ENCODE measurements at places on chromosomes 11 and 22.

- DNase-seq, result no peak
Measured at GRCh38 chr22:21673534-21674321, 7.9 kb downstream of the PPIL2 start.

DNA sequence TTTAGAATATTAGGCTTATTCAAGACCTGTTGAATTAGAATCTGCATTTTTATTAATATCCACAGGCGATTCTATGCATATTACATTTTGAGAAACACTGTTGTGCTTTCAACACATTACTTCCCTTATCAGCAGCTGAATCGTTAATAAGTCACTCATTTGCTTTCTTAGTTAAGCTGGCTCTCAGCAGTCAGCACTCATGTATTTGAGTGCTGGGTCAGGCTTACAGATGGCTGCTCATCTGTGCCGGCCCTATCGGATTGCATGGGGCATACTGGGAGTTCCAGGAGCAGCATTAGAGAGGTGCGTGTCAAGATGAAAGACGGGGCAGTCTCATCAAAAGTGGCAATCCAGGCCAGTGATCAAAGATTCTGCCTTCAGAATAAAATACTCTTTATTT lies 10.8 kb upstream of the OR51L1 start:
- no peak for DNase-seq

- no peak for DNase-seq
Measured at GRCh38 chr22:19806213-19807160, 45.9 kb downstream of the TBX1 start.

GRCh38 chr11:119284344-119285157 lies 32.4 kb downstream of the MCAM start:
- no peak for DNase-seq

DNA sequence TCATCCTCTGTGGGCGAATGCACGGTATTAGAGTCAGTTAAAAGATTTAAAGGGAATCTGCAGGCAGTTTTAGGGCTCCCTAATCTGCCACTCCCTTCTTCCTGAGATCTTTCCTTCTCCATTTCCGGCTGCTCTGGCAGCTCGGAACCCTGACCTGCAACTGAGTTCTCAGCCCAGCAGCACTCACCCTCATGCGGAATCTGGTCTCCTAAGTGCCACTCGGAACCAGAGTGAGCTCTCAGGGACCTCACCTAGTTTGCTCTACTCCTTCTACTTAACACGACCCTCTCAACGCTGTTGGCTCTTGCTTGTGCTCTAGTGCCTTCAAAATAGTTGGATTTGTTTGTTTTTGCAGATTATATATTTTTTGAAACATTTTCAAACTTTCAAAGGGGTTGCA lies 19.3 kb upstream of the IL10RA start:
- DNase-seq, result no peak

GRCh38 chr11:112655371-112655770 lies 305.8 kb upstream of the NCAM1 start:
- peak; percentile 15 for DNase-seq

GRCh38 chr11:115202900-115203552 lies 301.2 kb downstream of the CADM1 start:
- no peak for DNase-seq

DNA sequence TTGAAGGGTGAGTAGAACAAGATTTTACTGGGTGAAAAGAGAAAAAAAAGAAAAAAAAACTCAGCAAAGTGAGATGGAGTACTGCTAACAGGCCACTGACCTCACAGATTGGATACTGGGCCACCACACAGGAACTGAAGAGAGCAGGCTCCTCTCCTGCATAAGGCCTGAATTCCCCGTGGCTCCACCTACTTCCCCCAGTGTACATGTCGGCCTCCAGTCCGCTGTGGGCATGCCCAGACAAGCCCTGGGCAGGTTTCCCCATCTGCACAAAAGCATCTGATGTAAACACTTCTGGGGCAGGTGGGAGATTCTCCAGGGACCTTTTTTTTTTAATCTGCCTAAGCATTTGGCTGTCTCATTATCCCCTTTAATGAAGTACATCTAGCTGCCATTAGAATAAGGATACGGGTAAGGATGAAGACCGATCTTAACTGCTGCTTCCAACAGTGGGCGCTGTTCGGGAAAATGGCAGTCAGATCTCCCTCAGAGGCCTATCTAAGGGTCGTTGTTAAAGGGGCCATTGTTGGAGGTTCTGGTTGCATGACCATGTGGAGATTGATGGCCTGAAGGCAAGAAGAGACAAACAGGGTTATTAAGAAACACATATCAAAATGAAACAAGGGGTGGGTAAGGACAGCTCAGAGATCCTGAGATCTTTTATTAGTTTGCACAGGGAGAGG lies 48.5 kb downstream of the MS4A13 start:
- no peak for DNase-seq

- DNase-seq, result no peak
Measured at GRCh38 chr11:119263352-119263940, 53.5 kb downstream of the MCAM start.

DNA sequence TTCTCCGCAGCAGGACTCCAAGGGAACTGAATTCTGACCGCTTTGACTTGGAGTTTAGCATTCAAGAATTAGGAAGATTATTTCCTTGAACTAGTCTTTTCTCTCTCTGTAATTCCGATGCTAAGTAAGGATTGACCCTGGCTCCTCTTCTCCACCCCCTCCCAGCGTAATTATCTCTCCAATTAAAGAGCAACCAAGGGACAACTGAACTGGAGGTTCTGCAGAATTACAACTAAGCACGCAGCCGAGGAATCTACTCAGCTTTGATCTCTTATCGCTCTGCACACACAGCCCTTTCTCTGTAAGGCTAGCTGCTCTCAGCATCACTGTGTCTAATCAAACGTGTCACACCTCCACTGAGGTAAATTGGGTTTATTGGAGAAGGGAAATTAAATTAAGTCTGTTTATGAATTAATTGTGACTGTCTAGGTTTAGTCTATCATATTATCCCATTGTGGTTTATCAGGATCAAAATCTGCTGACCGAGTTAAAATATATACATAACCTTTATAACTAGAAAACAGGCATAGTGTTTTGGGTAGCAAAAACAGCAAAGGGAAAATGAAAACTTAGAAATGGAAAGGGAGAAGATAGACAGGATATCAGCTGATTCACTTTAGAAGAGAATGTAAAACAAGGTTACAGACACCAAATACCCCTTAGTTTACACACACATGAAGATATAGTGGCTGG lies 241.3 kb upstream of the LARGE1 start:
- DNase-seq, result no peak

DNA sequence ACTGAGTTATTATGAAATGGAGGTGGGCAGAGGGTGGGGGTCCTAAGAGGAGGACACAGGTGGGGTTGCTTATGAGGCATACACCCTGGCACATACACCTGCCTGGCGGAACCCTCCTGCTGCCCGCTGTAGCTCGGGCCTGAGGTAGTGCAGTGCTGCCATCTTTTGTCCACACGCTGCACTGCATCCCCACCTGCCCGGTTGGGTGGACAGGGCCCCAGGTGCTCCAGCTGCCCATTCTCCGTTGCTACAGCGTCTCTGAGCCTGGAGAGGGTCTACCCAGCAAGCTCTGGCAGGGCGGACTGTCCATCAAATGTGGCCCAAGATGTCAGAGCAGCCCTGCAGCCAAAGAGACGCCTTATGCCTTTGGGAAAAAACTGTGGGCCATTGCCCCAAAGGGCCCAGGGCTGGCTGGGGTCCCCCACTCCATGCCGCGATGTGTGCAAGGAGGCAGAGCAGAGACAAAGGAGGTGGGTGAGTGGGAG lies 131.2 kb downstream of the BUD13 start:
- DNase-seq, result no peak

DNA sequence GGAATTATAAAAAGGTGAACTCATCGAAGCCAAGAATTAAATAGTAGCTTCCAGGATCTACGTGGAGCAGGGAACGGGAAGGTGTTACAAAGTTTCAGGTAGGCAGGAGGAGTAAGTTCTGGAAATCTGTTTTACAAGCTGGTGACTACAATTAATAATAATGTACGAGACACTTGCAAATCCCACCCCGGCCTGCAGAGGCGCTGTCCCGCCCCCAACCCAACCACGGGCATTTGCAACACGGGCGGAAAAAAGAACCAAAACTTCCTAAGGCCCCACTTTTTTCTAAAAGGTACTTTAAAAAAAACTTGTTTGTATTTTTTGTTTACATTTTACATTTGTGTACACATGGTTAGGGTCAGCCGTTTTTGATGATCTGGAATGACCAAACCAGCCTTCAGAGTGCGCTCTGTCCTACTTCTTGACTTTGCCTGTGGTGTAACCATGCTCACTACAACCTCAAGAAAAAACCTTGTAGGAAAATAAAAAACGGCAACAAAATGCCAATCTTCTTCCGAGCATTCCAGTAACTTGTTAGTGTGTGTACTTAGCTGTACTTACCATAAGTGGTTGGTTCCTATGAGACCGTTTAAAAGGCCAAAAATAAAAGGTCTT lies 449.6 kb upstream of the B3GAT1 start:
- no peak for DNase-seq

GRCh38 chr11:1042626-1043562 lies 6.4 kb upstream of the MUC6 start:
- DNase-seq, result no peak

DNA sequence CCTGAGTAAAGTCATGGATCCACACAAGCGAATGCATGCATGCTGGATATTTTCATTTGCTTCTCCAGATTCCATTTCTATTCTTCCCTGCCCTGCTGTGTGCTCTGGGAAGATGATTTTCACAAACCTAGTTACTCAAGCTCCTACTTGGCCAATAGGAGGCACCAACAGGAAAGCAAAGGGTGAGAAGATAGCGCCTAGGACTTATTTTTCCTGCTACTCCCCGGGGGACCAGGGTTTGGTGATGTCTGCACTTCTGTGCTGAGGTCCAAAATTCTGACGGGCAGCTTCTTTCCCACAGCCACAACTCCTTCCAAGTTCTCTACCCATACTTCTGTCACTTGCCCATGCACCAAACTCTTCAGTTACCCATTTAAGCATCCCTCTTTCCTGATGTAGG lies 509.3 kb upstream of the TENM4 start:
- no peak for DNase-seq

DNA sequence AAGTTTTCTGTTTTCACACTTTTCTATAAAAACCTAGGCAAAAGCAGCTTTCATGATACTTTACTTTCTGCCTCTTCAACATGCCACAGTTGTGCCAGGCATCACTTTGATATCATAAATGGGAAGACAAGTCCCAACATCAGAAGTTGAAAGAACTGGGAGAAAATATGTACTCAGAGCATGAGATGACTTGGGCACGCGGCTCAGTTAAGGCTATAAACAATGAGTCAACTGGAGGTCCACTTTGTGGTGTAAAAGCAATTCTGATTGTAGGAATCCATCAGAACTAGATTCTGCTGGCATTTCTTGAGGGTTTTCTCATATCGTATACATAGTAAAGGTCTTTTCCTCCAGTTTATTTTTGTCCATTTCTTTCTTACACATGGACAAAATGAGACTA lies 109.7 kb upstream of the USP47 start:
- no peak for DNase-seq

GRCh38 chr22:23115369-23115768 lies 26.4 kb downstream of the RSPH14 start:
- no peak for DNase-seq

- no peak for DNase-seq
Measured at GRCh38 chr11:113493206-113493605, 18.0 kb upstream of the DRD2 start.

GRCh38 chr11:67022961-67023956 lies at the start of gene SYT12:
TSS of gene SYT12 (plus strand) at chr11:67023134. CDS start at chr11:67030145, 7,011 bp downstream.
- no peak for DNase-seq

GRCh38 chr11:20561915-20562314 lies 37.5 kb upstream of the SLC6A5 start:
- DNase-seq, result no peak

DNA sequence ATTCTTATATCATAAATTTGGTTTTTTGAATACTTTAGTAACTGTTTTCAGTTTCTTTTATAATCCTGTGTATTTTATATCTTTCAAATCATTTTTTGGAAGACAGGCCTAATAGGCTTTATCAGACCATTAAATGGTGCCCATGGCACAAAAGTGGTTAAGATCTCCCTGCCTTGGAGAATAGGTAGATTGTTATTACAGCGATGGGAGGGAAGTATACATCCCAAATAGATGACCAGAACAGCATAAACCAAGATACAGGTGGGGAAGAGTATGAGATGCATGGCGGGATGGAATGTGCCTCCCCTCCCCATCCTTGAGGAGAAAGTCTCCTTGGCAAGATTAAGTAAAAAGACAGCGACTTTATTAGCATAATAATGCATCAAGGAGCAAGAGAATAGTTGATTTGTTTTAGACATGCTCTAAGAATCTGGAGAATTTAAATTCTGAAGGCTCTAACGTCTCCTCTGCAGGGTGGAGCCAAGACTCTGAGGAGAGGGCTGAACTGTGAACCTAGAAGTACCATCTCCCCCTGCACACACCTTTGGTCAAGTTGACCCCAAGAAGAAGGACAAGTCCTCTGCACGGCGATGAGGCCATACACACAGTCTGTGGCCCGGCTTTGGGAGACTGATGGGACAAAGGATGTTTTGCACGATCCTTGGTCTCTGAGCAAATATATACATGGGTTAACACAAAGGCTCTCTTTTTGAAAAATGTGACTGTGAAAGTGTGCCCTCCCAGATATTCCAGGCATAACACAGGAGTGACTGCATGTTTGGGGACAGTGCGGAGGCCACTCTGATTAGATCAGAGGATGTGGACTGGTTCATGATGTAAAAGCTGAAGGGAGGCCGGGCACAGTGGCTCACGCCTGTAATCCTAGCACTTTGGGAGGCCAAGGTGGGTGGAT lies 61.1 kb upstream of the SLC35C1 start:
- no peak for DNase-seq

DNA sequence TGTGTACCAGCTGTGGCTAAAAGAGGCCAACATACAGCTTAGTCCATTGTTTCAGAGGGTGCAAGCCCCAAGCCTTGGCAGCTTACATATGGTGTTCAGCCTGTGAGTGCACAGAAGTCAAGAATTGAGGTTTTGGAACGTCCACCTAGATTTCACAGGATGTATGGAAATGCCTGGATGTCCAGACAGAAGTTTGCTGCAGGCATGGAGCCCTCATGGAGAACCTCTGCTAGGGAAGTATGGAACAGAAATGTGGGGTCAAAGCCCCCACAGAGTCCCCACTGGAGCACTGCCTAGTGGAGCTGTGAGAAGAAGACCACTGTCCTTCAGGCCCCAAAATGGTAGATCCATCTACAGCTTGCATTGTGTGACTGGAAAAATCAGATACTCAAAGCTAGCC lies 42.2 kb upstream of the PTH start:
- DNase-seq, result no peak

DNA sequence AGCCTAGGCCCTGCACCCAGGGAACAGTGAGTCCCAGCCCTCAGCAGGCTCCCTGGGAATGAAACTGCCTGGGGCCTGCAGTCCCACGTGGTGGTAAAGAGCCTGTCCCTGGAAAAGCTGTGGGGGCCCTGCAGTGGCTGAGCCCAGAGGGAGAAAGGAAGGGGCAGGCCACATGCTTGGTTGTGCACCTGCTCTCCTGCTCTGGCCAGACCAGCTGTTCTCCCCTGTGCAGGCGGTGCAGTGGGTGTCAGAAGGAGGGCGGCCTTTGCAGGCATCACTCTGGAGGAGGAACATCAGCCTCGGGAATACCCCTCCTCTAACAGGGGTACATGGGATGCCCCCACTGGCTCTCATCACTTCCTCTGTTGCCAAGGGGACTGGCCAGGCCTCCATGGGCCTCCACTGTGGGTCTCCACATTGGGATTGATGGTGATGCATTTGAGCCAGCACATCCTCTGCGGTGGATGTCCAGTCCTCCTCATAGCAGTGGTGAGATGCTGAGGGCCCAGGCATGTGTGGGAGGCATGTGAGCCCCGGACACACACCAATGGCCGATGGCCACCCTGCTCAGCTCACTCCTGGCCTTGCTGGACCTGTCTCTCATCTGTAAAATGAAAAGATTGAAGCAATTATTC lies 690.4 kb downstream of the BRD1 start:
- DNase-seq, result no peak
